ENCODE measurements at places on chromosomes 7 and 10.

GRCh38 chr10:47458466-47459154 is 25.3 kb downstream of the ANXA8 start:
- DNase-seq = no peak

- no peak for DNase-seq
Measured at GRCh38 chr10:26112532-26112931, 104.0 kb upstream of the GAD2 start.

DNA sequence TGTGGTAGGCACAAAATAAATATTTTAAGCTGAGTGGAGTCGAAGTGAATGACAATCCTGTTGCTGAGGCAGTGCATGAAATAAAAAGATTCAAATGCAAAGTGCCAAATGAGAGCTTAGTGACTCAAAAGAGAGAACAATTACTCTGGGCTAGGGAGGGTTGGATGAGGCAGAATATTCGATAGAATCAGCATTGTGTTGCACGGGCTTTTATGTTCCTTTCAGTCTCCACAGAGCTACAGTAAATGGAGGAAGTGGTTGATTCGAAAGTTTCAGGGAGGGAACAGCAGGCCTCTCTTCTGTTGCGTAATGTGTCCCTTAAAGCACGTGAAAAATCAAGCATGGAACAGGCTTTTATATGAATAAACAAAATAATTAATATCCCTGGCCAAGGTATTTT is 599.3 kb upstream of the CELF2 start:
- no peak for DNase-seq

GRCh38 chr10:132098539-132099388 is 33.0 kb downstream of the JAKMIP3 start:
- no peak for DNase-seq

- DNase-seq = no peak
Measured at GRCh38 chr10:15605740-15606369, 113.9 kb downstream of the ITGA8 start.

GRCh38 chr10:87613751-87614150 is 45.9 kb upstream of the PAPSS2 start:
- no peak for DNase-seq

DNA sequence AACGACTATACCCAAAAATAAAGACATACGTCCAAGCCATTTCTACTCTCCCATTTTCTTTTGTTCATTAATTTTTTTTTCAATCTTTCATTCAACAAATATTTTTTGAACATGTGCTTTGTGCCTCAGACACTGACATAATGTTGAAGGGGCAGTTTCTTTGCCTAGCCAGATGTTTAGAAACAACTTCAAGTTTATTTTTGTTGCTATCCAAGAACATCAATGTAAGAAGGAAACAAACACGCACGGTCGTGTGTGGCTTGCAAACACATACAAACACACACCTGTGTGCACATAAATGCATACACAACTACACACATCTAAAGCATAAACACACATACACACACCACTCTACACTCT is 39.9 kb downstream of the BTBD16 start:
- no peak for DNase-seq

- no peak for DNase-seq
Measured at GRCh38 chr7:10838228-10838627, 135.4 kb upstream of the PHF14 start.

DNA sequence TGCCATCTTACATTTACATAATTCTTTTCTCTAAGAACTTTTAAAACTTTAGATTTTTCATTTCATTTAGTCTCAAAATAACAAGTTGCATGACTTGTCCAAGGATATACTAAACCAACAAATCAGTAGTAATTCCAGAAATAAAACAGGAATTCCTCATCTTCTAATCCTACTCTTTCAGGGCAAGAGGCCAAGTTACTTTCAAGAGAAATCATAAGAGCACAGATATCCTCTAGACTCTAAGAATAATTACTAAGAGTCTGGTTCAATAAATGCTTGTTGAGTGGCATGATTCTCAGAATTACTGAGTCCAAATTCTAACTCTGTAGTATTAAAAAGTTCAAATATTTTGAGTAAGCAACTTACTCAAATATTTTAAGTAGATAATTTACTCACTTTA is 12.9 kb downstream of the PDZD8 start:
- DNase-seq = no peak

DNA sequence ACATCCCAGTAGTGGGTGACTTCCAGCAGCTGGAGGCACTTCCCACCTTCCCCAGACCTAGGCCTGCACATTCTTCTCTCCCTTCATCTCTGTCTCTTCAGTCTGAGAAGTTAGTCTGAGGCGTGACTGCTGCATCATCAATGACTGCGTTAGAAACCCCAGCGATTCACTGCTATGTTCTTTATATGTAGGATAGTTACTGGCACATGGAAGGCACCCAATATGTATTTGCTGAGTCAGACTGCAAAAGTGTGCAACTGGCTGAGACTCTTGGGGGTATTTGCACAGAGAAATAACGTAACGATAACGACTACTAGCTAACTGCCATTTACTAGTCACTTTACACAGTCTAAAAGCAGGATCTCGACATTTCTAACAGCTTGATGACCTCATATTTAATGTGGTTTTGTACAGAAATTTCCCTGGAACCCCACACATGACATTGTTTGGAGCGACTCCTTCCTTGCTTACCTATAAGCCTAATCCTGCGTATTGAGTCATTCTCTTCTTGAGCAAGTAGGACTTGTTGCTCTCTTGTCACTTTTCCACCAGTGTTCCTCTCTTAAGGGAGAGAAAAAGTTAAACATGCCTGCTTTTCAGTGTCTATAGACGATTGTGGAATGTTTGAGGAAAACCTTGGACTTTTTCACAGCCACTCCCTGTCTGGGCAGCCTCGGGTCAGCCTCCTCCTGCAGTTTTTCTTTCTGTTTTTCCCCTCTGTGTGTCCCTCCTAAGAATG is 45.5 kb downstream of the THNSL1 start:
- DNase-seq = no peak

- DNase-seq = no peak
Measured at GRCh38 chr7:137753948-137754851, 92.6 kb downstream of the DGKI start.

DNA sequence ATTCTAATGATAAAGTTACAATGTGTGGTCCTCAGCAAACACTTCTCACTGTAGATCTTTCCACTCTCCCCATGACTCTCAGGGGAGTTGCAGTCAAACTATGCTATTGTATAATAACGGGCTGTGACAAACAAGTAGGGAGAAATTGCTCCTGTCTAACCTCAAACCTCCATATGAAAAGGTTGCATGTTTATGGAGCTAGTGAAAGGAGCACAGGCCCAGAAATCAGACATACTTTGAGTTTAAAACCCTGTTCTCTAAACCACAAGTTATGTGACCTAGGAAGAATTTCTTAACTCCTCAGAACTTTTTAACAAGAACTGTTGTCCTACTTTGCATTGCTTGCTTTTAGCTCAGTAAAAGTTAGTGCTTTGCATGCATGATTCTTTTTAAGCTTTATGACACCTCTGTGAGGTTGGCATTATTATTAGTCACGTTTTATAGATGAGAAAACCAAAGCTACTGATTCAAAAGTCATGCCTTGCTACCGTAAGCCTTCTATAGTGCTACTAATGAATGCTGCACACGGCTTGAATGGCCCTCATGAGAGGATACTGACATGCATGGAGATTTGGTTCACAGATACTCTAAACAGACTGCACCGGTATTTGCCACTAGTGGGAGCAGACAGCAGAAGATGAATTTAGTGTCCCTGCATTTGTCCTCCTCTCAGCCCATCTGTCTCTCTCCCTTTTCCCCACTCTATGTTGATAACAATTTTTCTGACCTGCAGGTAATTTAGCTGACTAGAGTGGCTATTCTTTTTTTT is 129.5 kb upstream of the PCGF5 start:
- no peak for DNase-seq

DNA sequence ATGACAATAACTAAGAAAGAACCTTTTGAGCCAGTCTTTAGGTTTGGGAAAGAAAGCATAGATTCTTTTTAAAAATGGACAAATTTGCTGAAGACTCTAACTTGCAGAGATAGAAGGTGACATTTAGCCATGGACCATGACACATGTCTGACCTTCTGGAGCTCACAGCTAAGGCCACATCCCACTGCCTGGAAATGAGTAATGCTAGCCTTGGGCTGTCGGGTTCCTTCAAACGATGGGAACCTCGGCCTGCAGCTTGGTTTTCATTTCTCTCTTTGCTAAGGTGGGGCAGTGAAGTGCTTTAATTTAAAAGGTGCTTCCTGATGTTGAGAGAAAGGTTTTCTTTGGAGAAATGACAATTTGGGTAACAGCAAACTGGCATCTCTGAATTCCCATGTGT is 223.2 kb downstream of the FANK1 start:
- no peak for DNase-seq

- DNase-seq = no peak
Measured at GRCh38 chr7:41367967-41368882, 334.7 kb downstream of the INHBA start.

DNA sequence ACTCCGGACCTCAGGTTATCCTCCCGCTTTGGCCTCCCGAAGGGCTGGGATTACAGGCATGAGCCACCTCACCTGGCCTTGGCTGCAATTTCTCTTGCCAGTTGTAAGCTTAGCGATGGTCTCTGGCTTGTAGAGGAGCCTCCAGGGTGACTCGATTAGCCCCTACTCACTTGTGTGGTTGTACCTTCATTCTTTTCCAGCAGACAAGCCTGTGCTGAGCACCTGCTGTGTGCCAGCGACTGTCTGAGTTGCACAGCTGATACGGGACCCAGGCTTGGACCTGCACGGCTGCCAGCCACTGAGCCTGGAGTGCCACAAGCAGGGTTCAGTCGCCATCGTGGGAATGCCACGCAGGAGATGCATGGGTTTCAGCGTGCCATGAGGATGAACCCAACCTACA is 42.0 kb upstream of the DNAJB6 start:
- DNase-seq = no peak

- DNase-seq = no peak
Measured at GRCh38 chr10:60934215-60935175, 9.5 kb downstream of the RHOBTB1 start.

DNA sequence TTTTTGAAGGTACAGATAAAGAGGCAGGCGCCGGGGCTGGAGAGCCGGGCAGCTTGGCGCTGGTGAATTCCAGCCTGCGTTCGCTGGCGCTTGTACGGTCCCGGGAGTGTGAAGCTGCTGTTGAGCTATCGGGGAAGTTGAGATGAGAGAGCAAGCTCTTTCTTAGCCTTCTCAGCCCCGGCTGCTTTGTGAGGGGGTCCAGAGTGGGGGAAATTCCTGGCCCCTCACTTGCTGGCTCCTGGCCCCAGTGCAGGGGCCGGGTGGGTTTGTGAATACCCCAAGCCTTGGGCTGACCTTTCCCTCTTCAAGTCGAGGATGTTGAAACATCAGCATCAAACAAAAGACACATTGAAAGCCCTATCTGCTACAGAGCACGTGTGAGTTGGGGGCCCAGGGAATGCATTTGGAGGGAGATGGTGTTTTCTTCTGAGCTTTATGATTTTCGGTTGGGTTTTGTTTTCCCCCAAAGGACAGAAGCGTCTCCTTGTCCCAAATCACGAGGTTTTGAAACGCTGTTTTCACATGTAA is 2.7 kb downstream of the ZMIZ1 start:
- DNase-seq = no peak

- no peak for DNase-seq
Measured at GRCh38 chr10:96556003-96556402, 30.8 kb downstream of the TM9SF3 start.

- no peak for DNase-seq
Measured at GRCh38 chr7:22190736-22191135, 166.2 kb downstream of the RAPGEF5 start.

DNA sequence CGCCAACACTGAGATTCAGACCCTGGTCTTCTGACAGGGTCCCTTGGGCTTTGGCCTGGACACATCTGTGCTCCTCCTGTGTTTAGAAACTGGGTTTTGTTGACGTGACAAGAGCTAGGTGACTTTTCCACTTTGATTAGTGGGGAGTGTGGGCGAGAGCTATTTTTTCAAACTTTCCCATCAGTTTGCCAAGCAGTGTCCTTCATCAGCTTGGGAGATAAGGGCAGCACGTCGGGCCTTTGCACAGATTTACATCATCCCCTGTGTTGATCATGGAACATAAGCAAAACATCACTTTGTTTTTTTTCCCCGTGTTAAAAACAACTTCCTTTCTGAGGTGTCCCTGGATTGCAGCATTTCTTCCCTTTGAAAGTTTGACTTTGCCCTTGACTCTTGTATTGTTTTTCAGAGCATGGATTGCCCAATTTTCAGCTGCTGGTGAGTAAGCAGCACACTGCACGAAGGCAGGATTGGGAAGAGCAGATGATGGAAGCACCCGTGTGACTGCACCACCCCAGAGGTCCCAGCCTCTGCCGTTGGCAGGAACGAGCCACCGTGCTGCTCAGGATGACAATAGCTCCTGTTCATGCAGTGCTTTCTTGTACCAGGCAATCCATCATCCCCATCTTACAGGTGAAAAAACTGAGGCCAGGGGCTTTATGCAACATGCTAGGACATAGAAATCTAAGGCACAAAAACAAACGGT is 6.4 kb upstream of the IGFBP1 start:
- no peak for DNase-seq

Data from D721Med (cell line).